Renal pelvis (tissue), 12 donors: ENCODE measurements at places on chromosomes 7 and 10.

GRCh38 chr10:32949221-32949678 is 8.8 kb downstream of the ITGB1 start:
- no peak for DNase-seq

GRCh38 chr10:100969187-100970075 is at the start of gene SEMA4G:
SEMA4G (plus strand) TSS chr10:100969504; CDS start chr10:100972913, 3,409 bp downstream.
- DNase-seq, result peak; percentile 42

- no peak for DNase-seq
Observed at GRCh38 chr10:100650693-100651092, 94.7 kb upstream of the PAX2 start.

DNA sequence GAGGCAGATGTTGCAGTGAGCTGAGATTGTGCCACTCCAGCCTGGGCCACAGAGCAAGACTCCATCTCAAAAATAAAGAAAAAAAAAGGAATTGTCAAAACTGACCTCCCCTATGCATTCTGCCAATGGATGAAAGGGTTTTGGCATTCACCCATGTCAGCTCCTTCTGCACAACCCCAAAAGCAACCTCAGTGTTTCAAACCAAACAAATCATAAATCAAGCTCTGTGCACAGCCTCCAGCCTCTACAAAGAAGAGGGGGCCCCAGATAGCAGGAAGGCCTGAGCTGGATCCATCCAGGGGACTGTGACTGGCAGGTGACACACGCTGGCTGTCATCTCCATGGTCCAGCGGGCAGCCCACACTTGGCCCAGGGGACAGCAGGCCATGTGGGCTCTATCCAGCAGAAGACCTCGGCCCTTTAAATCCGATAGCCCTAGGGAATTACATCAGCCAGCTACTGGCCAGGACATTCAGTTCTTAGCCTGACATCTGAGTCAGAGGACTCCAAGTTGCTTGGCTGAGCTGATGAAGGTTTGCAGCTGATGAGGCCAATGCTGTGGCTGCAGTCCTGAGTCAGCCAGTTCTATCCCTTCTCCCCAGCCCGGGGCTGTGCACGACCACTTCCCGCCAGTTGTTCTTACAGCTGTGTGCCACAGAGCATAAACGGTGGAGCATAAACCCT is 52.0 kb upstream of the FIGNL1 start:
- peak; percentile 55 for DNase-seq

DNA sequence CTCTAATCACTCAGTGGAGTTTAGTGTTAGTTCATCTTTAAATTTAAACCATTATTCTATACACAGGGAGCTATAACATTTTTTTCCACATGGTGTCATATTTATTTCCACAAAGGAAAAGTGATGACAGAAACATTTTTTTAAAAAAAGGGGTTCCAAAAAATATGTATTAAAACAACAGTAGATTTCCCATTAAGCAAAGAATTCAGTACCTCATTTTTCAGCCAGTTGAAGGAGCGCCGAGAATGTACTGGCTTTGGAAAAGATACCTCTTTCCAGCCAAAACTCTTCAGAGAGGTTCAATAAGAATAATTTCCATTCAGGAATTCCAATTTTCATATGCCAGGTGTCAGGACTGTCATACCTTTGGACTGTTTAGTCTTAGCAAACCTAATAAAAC is 250.5 kb upstream of the MEOX2 start:
- DNase-seq, result no peak

GRCh38 chr7:99844328-99844727 is 16.5 kb downstream of the CYP3A43 start:
- no peak for DNase-seq

GRCh38 chr10:96598846-96599245 is 12.0 kb upstream of the TM9SF3 start:
- no peak for DNase-seq

- no peak for DNase-seq
Observed at GRCh38 chr10:94005050-94005449, 11.3 kb downstream of the PLCE1 start.

GRCh38 chr10:102111276-102111675 is 8.9 kb downstream of the LDB1 start:
- DNase-seq, result no peak

DNA sequence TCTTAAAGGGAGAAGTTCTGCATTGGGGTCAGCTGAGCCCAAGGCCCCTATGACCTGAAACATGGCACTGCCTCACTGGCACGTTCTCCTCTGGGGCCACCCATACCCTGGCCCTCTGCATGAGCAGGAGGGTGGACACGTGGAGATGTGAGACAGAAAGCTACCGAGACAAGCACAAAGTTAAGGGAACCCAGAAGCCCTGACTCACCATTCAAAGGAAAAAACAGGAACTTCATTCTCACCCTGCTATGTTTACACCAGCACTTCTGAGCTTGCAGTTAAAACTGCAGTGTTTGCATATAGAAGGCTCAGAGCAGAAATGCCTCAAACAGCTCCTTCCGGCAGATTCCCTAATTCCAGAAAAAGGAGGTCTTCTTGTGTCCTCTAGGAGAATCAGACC is 41.7 kb downstream of the DENND11 start:
- DNase-seq, result no peak

DNA sequence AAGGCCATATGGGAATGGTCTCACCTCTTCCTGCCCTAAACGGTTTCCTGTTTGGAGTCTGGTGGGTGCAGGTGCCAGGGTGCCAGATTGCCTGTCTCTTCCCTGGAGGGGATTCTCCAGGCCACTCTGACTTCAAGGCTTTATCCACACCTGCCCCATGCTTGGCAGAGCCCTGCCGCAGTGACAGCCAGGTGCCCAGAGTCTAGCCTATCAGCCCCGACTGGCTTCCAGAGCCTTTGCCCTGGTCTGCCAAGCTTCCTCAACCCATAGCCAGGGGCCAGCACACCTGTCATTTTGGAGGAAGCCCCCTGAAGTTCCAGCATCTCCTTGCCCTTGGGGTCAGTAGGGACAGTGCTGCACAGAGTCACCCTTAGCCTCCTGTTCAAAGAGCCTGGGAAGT is 21.6 kb downstream of the TBATA start:
- DNase-seq, result no peak

DNA sequence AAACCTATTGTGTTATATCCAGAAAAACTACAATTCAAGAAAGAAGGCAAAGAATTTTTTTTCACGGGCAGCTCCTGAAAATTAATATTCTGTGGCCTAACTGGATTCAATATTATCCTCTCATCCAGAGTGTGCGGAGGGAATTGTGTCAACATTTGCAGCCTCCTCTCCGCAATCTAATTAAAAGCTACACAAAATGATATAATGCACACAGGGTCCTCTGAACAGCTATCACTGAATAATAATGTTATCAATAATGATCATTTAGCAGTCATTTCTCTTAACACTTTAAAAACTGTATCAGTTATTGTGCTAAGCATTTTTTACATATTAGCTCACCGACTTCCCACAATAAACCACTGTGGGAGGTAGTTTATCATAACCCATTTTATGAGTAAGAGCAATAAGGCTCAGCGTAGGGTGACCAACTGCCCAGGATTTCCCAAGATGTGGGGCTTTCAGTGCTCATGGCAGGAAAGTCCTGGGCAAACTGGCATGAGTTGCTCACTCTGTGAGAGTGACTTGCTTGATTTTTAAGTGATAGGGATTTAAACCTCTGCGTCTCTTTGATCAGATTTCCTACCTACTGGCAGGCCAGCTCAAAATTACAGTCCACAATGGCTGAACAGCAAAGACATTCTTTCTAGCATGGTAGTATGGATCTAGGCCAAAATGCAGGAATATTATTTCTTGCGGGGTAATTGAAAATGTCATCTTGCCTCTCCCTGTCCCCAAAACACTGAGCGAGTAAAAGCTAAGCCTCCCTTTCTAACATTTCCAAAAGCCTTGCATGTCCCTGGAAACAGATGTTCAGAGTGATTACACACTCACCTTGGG is 65.7 kb downstream of the AOAH start:
- DNase-seq, result no peak

DNA sequence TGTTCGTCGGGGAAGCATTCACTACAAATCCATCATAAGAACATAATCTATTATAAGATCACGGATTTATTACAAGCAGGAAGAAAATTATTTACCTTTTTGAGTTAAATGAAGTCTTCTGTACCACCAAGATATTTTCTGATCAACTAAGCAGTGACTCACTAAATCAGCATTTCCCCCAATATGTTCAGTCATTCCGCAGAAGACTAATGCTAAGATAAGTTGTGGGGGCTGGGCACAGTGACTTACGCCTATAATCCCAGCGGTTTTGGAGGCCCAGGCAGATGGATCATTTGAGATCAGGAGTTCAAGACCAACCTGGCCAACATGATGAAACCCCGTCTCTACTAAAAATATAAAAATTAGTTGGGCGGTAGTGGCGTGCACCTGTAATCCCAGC is 144.2 kb upstream of the EGR2 start:
- DNase-seq, result no peak

DNA sequence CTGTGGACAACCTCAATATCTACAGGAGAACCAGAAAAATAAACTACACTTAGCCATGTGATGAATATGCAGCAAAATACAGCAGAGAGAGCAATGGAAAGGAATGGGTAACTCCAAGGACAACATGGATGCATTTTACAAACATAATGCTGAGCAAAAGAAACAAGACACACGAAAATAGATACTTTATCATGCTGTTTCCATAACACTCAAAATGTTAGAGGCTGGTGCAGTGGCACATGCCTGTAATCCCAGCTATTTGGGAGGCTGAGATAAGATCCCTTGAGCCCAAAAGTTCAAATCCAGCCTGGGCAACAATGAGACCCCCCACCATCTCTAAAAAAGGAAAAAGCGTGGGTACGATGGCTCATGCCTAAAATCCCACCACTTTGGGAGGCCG is 8.3 kb downstream of the BCL7B start:
- no peak for DNase-seq

GRCh38 chr10:88896372-88896993 is 16.4 kb downstream of the STAMBPL1 start:
- no peak for DNase-seq

GRCh38 chr10:83164156-83164555 is 975.2 kb upstream of the GHITM start:
- peak; percentile 11 for DNase-seq

- no peak for DNase-seq
Observed at GRCh38 chr7:7862393-7862792, 106.2 kb upstream of the GLCCI1 start.

DNA sequence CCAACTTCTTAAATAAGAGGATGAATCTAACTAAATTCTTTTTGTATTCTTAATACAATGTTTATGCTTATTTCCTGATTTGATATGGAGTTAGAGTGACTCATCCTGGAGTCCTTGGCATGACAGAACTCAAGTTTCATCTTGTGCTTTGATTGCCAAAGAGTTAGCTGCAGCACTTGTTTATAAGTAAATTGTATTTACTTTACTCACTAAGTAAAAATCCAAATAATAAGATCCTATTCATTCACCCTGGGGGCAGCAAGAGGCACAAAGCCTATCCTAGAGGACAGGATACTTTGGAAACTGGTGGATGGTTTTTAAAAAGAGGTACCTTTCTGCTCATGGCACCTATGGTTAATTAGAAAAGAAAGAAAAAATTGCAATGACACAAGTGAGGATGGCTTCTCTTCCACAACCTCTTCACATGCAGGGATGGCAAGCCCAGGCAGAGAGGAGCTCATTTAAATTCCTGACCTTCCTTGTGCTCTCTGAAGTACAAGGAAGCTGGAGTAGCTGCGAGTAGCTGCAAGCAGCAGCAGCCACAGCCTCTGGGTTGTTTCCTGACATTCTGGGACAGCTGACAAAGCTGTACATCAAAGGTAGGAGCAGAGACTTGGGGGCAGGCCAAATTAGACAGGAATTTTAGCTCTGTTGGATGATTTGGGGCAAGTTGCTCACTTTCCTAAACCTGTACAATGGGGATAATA is 28.5 kb upstream of the CROT start:
- DNase-seq, result no peak

- DNase-seq, result no peak
Observed at GRCh38 chr7:73638911-73639310, 14.6 kb upstream of the MLXIPL start.

- DNase-seq, result no peak
Observed at GRCh38 chr10:99394256-99394655, 36.2 kb downstream of the GOT1 start.

GRCh38 chr10:91420868-91421267 is 10.7 kb downstream of the HECTD2 start:
- DNase-seq, result no peak

DNA sequence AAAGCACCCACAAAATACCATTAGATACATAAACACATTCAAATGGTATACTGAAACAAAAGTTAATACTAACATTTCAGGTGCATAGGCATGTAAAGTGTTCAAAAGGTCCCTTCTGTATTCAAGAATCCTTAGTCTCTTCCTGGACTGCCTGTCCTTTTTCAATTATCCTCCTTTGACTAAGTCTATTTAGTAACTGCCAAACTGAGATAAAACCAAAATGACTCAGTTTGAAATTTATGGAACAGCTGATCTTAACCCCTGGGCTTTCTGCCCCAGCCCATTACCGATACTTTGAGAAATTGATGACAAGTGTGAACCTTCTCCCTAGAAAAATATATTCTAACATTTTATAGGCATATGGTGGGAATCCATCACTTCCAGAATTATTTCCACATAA is 5.4 kb downstream of the EPC1 start:
- DNase-seq, result no peak

GRCh38 chr10:70183304-70183703 is 13.0 kb upstream of the SAR1A start:
- no peak for DNase-seq

- peak; percentile 26 for DNase-seq
Observed at GRCh38 chr10:42952349-42952748, 124.5 kb upstream of the RET start.

- DNase-seq, result no peak
Observed at GRCh38 chr10:3827266-3827665, 42.3 kb upstream of the KLF6 start.

- DNase-seq, result no peak
Observed at GRCh38 chr10:29622382-29622922, 12.3 kb downstream of the SVIL start.

GRCh38 chr7:102295346-102296178 is 8.9 kb downstream of the SH2B2 start:
- no peak for DNase-seq

DNA sequence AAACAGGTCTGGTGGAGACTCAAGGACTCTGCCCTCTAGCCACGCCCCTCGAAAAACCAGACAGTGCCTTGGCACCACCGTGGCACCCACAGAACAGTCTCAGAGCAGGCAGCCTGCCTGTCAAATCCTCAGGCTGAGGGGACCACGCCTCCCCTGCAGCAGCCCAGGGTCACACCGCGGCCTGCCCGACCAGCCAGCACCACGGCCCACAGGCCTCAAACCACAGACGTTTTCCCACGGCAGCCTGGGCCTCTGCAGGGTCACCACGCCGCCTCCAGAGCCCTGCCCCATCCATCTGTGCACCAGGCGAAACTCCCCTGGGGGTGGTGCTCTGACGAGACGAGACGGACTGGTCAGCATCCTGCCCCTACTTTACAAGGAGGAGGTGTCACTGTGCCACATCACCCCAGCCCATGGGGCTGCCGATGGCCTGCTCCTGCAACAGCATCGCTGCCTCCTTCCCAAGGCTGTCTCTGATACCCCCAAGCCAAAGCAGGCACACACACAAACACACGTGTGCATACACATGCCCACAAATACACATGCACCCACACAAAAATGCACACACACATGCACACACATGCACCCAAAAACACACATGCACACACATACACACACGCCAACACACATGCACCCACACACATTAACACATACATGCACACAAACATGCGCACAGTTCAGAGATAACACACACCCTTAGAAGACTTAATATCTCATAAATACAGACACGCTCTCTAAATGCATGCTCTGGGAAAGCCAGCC is 24.6 kb downstream of the PAPOLB start:
- no peak for DNase-seq
